ENCODE measurements at places on chromosomes 1 and 21. TPM values are rescaled to one million over a fixed set of nuclear protein-coding genes. Genes with fewer than 3 reads are reported as not detected.

DNA sequence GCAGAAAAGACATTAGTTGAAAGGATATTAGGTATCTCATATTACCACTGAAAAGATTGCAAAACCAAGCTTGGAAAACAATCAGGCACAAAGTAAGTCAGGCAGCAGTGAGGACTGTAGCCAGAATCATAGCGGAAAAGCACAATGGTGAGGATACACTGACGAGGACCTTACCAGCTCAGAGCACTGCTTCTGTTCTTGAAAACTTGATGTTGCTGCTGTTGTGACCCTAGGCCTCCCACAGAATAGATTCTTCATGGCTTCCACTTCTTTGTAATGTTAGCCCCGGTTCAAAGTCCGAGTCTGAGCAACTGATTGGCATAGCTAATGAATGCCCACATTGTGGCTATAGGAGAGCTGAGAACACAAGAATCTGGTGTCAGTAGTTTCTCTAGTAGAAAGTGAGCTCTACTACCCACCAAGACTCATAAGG is 45.2 kb upstream of the LRRC8C start:
- no peak for DNase-seq

- no peak for DNase-seq
These were observed 6.3 kb downstream of the C1orf53 start for GRCh38 chr1:197908716-197909220.

GRCh38 chr1:155070721-155071569 is 7.4 kb downstream of the EFNA4 start:
- DNase-seq, result peak; percentile 92

GRCh38 chr1:158087320-158087927 is 93.3 kb upstream of the CD1D start:
- peak; percentile 93 for DNase-seq

GRCh38 chr1:92076363-92076762 is 1.2 kb upstream of the SETSIP start:
- no peak for DNase-seq

GRCh38 chr1:75014250-75014649 is 119.9 kb upstream of the LHX8 start:
- DNase-seq, result no peak

GRCh38 chr1:54872036-54872331 is 15.0 kb downstream of the DHCR24 start:
- DNase-seq, result no peak

GRCh38 chr1:63915121-63915520 is 141.3 kb downstream of the ROR1 start:
- peak; percentile 48 for DNase-seq

GRCh38 chr1:42469727-42470126 is 6.6 kb downstream of the CCDC30 start:
- no peak for DNase-seq

DNA sequence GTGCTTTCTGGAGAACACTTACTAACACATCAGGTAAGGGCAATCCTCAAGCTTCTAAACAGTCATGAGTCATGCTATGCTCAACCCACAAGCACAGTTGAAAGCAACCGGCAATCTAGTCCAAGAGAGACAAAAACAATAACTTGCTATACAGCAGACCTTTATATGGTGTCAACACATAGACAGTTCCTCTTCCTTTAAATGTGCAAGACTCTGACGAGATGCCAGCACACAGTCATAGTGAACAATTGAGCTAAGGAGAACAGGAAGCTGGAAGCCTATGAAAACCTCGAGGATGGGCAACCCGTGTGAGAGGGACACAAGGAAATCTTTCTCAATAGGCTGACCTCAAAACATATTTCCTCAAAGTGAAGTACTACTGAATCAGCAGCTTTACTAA is 5.3 kb downstream of the ADIPOR1 start:
- DNase-seq, result no peak

GRCh38 chr1:70039485-70039884 is 165.9 kb downstream of the LRRC40 start:
- DNase-seq, result no peak

DNA sequence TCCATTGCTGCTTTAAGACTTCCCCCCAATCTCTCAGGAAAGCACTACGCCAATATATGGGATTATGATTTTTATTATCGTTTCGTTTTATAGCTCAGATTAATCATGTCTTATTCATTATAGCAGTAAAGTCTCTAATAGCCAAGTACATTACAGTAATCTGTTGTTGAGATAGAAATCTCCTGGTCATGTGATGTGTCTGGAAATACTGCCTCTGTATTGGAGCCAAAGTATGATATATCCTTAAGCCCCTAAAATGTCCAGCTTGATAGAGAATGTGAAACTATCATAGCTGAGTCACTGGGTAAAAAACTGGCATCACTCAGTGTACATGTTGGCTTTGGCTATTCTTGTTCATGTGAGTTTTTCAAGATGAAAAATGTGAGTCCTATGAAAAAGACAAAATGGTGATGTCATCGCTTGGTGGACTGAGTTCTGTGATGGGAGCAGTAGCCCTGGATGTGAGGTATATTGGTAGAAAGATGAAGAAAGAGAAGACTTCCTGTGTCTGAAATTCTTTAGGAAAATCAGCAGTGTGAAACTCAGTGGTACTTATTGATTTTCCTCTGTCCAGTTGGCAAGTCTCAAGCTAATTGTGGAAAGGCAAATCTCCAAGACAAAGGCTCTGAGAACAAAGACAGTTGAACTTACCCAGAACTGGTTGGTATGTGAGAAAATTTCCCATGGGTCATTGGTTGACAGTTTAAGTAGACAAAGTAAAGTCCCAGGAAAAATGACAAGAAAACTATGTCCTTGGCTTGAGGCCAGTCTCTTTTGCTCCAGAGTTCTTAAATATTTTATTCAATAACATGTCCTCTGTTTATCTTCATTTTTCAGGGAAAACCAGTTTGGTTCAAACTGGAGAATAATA is 76.2 kb downstream of the BRINP2 start:
- no peak for DNase-seq

The ACTN2 gene
- total RNA-seq, result not detected

The EFNA3 gene
- total RNA-seq, result 4.8 TPM

The FCRLA gene
- total RNA-seq, result 1.1 TPM

The HTR6 gene
- under 0.01 TPM for total RNA-seq

The TMEM240 gene
- 1.1 TPM for total RNA-seq

The WNT9A gene
- total RNA-seq, result 0.27 TPM

All from hematopoietic multipotent progenitor cell (in vitro differentiated cells).